ENCODE measurements at places on chromosomes 2 and 18.

- DNase-seq, result no peak
These were observed 1074.9 kb downstream of the TDRD15 start for GRCh38 chr2:22198381-22199283.

- no peak for DNase-seq
These were observed 59.9 kb downstream of the SUMO1 start for GRCh38 chr2:202178346-202178958.

DNA sequence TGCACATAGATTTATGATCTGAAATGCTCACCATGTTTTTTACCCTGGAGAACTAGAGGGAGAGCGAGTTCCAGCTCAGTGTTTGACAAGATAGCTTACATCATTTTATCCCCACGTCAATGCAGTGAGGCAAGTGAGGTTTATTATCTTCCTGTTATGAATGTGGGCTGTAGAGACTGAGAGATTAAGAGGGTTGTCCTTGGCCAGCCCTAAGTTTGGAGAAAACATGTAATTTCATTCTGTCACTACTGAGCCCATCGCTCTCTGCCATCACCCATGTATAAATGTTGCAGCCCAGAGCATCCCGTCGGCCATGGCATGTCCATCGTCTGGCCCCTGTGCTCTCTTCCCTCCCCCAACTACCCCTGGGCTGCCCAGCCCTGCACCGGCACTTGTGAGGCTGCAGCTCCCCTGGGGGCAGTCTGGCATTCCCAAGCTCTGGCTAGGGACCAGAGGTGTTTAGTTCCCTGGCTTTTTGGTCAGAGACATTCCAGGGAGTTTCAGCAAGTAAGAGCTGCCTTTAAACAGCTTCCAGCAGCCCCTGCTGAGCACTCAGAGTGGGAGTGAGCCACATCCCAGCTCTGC, 136.7 kb downstream of the ANTXR1 start:
- DNase-seq, result no peak

- DNase-seq, result no peak
These were observed 127.0 kb upstream of the AGAP1 start for GRCh38 chr2:235366807-235367206.

- DNase-seq, result no peak
These were observed 112.6 kb upstream of the MC4R start for GRCh38 chr18:60485201-60485600.

- no peak for DNase-seq
These were observed 1.5 kb downstream of the RNF152 start for GRCh38 chr18:61891271-61891670.

DNA sequence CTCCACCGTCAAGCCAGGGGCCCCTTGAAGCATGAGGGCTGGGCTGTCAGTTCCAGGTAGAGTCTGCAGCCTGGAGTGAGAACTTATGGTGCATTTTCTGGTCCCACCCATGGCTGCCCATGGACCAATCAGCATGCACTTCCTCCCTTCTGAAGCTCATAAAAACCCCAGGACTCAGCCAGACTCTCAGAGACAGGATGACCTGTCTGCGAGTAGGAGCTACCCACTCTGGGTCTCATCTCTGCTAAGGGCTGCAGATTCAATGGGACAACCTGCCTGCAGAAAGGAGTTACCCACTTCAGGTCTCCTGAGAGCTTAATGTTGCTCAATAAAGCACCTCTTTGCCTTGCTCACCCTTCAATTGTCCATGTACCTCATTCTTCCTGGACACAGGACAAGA, 9.4 kb upstream of the DUSP19 start:
- DNase-seq, result no peak

GRCh38 chr2:79980816-79981215, 323.7 kb downstream of the LRRTM1 start:
- DNase-seq, result no peak

GRCh38 chr2:144550084-144550483, 30.2 kb upstream of the ZEB2 start:
- DNase-seq, result no peak

GRCh38 chr18:36501100-36501499, 203.6 kb downstream of the FHOD3 start:
- DNase-seq, result no peak
